ENCODE measurements at places on chromosomes 2 and 18. TPM values are rescaled to one million over a fixed set of nuclear protein-coding genes. Genes with fewer than 3 reads are reported as not detected.

- DNase-seq: no peak
These were observed 23.9 kb downstream of the BAZ2B start for GRCh38 chr2:159592441-159592840.

- no peak for DNase-seq
These were observed 127.7 kb downstream of the RAPGEF4 start for GRCh38 chr2:172863341-172863740.

The ZNF2 gene
- total RNA-seq: 2.0 TPM

GRCh38 chr2:111900859-111901258 lies 2.5 kb downstream of the MERTK start:
- DNase-seq: no peak

DNA sequence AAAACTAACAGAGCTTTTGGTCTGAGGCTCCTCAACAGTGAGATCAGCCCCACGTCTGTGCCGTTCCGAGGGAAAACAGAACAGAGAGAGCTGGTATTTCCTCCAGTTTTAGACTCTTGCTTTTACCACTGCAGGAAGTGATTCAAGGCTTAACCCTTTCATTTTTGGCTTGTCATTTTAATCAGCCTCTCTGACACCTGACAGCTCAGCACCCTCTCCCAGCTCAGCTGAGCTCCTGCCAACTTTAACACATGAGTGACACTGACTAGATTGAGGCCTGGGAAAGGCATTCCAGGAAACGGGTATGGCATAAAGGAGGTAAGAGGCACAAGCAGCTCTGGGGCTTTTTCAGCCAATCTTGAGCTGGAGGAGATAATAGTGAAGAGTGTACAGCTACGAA lies 239.4 kb upstream of the SKOR2 start:
- no peak for DNase-seq

DNA sequence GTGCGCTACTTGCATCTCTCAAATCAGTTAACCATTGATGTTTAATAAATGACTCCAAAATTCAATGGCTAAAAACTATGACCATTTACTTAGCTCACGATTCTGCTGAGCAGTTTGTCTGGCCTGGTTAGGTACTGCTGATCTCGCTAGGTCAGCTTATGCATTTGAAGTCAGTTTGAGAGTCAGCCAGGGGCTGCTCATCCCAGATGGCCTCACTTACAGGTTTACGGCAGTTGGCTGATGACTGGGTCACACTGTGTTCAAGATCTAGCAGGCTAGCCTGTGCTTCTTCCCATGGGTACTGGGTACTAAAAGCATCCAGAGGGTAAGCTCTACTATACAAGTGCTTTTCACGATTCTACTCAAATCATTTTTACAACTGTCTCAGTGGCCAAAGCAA lies 122.1 kb downstream of the DLGAP1 start:
- no peak for DNase-seq

The HOXD4 gene
- 28.0 TPM for total RNA-seq

GRCh38 chr18:13500227-13500865 lies 226.0 kb downstream of the FAM210A start:
- DNase-seq: peak; percentile 6

GRCh38 chr18:58363767-58364540 lies 264.9 kb downstream of the ALPK2 start:
- no peak for DNase-seq

The SGO2 gene
- 29.4 TPM for total RNA-seq

The TEX51 gene
- total RNA-seq: not detected

The PROKR1 gene
- 0.14 TPM for total RNA-seq

DNA sequence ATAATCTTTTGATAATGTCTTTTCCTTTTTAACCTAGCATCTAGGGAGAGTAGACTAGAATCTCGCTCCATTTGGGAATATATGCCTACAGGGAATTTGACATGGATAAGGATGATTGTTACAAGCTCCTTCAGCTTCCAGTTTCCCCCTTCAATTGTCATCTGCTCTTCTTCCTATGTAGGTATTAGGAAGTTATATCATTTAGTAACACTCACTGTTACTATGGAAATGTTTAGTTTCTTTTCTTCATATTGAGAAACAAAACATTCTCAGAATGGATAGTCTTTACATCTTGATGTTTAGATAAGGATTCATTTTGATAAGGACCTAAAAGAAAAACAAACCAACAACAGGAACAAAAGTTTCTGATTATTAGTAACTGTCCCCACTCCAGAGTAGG lies 127.6 kb downstream of the PHLPP1 start:
- DNase-seq: no peak

Measured in epithelial cell of proximal tubule (primary cell).